ENCODE measurements at places on chromosomes 6 and 20. TPM values are rescaled to one million over a fixed set of nuclear protein-coding genes. Genes with fewer than 3 reads are reported as not detected.

Gene PET117
- total RNA-seq: 11.0 TPM

Gene HDAC2
- 49.6 TPM for total RNA-seq

Gene BLTP3A
- total RNA-seq: 1.2 TPM

Gene TREM1
- total RNA-seq: 0.16 TPM

Gene KCNS1
- 0.09 TPM for total RNA-seq

Gene HM13
- 46.8 TPM for total RNA-seq

Gene APOM
- total RNA-seq: 1.8 TPM

Gene SLC32A1
- total RNA-seq: not detected

Gene GLP1R
- not detected for total RNA-seq

Gene PDYN
- not detected for total RNA-seq

Data from bronchial smooth muscle cell (primary cell).